Hematopoietic multipotent progenitor cell (in vitro differentiated cells): ENCODE measurements at places on chromosomes 3 and 15. TPM values are rescaled to one million over a fixed set of nuclear protein-coding genes. Genes with fewer than 3 reads are reported as not detected.
A peak's percentile ranks its signal among the peaks of the same experiment; 100 is the strongest.

DNA sequence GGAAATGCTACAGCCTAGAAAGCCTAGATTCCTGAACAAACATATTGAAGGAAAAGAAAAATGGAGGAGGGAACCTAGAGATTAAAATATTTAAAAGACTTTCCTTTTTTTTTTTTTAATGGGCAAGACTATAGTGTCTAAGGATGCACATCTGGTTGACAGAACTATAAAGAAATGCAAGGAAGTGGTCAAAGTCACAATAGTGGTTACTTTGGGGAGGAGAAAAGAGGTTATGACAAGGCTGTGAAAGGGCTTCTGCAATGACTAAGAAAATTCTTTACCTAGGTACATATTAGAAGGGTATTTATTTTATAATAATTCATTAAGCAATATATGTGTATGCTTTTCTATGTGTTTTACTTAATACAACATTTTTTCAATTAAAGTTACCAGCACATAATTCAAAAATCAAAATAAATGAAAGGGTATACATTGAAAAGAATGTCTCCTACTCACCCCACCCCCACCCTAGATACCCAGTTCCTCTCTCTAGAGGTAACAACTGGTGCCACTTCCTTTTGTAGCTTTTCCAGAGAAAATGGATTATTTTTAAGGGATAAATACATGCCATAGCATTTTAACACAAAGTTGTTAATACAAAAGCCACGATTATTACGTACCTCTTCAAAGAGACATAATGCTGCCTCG, 70.1 kb downstream of the HERC1 start:
- DNase-seq = peak; percentile 31

TRPM1 gene
- under 0.01 TPM for total RNA-seq

DNA sequence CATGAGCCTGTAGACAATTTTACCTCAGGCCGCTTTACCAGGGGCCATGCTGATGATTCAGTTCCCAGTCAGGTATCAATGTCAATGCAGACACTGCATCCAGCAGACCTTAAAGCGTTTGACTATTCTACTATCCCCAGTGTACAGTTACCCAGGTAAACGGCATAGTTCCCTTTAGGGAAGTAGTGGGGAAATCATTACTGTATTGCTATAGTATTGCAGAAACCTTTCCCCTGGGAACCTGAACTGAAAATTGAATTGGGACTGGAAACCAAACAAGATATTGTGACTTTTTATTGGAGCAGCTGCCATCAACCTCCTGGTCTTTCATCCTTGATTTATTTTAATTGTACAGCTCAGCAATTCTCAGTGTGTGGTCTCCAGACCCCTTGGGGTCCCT, 6.6 kb upstream of the INAFM2 start:
- DNase-seq = no peak

GRCh38 chr15:25415217-25415616, 23.6 kb downstream of the UBE3A start:
- DNase-seq = no peak

DNA sequence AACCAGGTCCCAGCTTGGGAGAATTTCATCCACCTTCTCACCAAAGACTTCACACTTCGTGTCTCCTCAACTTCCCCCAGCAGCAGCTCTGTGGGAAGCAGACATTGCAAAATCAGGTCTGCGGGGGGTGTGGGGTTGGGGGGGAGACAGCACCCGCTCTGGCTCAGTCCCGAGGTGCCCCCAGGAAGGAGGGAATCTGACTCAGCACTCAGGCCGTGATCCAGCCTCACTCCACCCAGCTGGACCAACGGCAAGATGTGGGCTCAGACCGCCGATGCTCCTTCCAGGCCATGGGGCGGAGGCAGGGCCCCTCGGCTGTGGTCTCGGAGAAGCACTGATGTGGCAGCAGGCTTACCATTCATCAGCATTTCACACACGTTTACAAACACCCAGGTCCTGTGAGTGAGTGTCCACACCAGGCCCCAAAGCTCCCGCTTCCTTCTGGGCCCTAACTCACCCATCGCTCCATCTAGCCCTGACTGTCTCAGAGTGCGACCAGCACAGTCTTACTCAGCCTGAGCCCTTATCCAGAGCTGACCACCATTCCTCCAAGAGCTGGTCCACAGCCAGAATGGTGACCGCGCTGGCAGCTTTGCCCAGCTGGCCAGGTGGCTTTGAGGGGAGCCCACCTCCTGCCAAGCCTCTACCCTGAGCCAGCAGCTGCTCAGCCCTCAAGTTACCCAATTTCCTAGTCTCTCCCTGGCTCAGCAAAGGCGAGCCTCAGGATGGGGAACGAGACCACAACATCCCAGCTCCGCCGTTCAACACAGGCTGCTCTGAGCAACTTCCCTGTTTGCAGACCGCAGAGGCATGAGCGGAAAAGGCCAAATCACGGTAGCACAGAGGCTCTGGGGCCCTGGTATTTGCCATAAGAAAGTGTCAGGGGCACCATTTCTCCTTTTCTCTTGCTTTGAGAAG, 3.3 kb downstream of the STAB1 start:
- peak; percentile 88 for DNase-seq

DNA sequence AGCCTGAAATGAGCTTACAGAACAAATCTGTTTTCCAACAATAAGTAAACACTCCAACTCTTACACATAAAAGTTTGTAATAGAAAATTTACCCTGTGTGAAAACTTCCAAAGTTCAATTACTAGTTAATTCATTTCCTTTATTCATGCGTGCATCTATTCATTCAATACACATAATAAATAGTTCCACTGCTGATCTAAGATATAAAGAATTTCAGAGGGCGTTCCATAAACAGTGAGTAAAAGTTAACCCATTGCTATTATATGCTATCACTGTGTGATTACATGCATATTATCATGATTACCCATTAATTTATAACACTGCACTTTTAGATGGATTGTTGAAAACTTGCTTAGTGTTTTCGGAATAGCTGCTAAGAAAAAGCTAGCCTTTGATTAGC, 36.2 kb upstream of the CFAP20DC start:
- DNase-seq = no peak

DNA sequence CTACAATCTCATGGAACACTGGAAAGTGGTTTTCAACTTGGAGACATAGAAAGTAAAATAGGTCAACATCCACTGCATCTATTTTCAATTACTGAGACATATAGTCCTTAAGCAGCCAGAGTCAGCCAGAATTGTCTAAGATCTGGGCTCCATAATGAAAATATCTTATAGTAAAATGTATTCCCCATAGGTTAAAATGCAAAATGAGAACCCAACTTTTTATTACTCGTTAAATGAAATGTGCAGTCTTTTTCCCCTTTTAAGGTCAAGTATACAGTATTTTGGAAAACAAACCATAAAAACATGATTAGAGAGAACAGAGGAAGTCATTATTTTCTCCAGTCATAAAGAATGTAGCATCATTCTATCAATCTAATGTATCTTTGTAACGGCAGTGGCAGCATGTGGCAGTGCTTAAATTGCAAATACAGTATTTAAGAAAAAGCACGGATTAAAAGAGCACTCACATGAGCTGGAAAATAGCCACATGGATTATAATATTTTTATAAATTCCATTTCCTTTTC, 64.4 kb upstream of the CPB1 start:
- DNase-seq = no peak

PLA2G4D gene
- total RNA-seq = not detected

DNA sequence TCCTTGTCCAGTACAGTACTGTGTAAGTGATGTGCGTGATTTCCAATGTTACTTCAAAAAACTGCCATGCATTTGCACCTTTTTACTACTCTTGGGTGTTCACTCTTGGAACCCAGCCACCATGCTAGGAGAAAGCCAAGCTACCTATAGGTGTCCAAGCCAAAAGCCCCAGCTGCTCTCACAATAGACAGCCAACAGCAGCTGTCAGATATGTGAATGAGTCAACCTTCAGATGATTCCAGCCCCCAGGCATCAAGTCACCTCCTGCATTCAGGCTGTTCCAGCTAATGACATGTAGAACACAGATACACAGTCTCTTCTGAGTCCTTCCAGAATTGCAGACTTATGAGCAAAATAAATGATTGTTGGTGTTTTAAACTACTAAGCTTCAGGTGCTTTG, 417.7 kb upstream of the TGFBR2 start:
- DNase-seq = no peak
